ENCODE measurements at places on chromosomes 5 and 9.
A peak's percentile ranks its signal among the peaks of the same experiment; 100 is the strongest.

DNA sequence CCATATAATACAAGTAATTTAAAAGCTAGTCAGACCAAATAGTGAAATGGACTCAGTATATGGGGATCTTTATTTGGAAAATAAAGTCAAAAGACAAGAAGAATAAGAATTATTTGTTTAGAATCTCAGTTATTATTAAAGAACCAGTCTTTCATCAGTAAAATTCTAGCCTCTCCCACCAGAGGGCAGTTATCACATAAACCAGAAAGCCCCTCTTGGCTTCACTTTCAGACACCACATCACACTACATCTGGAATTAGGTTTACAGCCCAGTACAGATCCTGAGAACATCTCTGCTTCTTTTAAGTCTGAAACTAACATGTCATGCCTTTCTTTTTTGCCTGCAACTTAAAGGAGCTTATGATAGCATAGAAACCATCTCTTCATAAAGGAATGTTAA lies 12.2 kb upstream of the HSPB3 start:
- DNase-seq: no peak

GRCh38 chr5:100818340-100818739 lies 84.7 kb downstream of the ST8SIA4 start:
- DNase-seq: no peak

GRCh38 chr9:111272581-111272980 lies 57.4 kb downstream of the OR2K2 start:
- DNase-seq: no peak

DNA sequence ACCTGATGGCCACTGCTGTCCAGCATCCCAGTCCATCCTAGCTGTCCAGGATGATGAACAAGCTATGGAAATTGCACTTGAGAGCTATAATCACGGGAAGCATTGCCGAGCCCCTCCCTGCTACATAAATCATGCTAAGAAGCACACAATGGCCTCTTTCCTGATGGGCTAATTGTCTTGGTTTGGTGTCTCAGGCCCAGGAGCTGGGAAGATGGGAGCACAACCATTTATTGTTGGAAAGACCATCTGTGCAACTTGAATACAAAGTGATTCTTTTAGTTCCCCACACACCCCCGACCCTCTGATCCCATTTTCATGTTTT lies 80.4 kb downstream of the RGS3 start:
- no peak for DNase-seq

DNA sequence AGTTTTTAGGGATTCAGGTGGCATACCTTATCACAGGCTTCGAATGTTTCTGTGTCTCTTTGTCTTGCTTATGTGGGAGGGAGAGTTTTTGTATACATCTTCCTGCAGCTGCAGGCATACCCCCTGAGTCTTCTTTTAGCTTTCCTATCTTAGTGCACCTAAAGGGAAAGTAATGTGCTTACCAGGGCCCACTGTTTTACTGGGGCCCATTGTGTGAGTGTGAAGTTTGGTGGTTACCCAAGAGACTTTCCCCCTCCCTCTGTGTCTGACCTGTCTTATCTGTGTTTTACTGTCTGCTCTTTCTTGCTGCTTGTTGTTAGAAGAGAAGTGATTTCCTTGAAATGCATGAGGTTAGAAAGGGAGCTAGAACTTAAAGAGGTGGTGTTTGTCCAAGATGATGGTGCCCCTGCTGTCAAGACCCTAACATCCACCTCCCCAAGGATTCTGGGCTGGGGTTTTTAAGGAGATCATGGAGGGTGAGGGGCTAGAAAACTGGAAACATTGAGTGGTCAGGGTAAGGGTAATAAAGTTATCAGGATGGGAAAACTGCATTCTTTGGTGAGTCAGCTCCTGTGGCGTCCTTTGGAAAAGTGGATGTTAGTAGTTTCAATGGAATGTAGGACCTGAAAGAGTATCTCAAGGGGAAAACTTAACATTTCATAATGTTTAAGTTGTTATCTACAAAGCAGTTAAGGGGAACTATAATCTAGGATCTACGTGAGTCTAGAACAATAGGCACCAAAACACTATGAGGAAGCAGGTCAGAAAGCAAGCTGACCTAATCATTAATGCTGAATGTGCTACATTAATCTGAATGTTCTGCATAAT lies 583.5 kb upstream of the TUSC1 start:
- no peak for DNase-seq

DNA sequence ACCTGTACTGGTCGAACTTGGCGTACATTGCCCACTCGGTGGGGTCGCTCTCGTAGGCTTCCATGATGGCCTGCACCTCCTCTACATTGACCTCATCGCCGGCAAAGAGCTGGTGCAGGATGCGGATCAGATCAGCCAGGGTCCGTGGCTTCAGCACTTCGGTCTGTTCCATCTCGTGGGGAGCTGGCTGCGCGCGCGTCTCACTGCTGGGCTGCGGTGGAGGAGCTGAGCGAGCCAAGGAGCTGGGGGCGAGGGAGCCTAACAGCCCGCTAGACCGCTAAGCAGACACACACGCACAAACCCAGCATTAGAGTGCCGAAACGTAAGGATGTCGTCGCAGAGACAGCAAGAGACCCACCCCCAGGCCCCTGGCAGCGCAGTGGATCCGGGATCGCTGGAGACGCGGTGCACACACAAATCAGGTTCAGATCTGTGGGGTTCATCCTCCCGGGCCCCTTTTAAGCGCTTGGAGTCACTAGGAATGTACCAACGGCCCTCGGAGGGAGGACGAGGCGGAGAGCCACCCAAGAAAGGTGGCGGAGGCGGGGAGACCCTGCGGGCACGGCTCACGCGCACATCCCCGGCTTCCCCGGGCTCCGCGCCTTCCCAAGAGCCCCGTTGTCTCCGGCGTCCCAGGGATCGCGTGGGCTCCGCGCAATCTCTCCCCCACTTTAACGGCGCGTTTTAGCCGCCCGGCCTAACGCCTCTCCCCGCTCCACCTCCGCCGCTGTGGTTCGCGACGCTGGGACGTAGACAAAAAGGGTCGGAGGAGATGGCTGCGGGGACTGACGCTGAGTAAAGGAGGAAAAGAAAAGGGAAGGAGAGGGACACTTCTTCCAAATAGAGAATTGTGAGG lies at the start of gene CDO1:
CDO1 (minus strand) TSS at position 434 of the 856 bp plus-strand sequence; CDS start at position 172, 262 bp downstream.
- no peak for DNase-seq

GRCh38 chr5:65034813-65035209 lies 266.1 kb downstream of the CWC27 start:
- DNase-seq: no peak

DNA sequence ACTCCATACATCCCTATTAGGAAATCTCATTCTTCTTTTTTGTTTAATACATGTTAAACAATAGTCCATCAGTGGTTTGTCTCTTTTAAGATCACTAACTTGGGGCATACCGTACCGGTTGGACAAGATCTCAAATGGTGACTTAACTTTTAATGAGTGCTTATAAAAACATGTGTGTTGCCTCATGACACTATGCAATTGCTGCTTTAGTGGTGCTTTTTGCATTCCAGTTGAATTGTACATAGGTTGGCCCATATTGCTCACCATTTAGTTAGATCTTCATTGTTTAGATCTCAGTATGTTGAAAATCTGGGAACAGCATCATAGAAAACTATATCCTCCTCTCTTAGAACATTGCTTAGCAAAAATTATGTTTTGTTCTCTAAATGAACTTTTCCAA lies 17.8 kb downstream of the C9orf85 start:
- no peak for DNase-seq

DNA sequence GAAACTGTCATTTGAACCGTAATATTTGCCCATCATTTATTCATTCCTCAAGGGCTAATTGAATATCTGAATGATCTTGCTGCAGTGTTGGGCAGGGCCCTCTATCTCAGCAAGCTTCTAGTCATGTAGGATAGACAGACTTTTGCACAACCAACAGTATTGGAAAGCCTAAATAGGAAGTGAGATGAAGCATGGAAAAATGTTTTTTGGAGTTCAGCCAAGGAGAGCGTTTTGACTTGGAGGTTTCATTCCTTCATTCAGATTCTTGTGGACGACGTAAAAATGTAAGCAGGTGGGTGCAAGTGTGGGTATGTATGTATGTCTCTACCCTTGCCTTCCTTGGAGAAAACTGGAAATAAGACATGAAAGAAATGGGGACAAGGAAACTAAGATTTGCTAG lies 15.5 kb downstream of the DAPK1 start:
- no peak for DNase-seq

DNA sequence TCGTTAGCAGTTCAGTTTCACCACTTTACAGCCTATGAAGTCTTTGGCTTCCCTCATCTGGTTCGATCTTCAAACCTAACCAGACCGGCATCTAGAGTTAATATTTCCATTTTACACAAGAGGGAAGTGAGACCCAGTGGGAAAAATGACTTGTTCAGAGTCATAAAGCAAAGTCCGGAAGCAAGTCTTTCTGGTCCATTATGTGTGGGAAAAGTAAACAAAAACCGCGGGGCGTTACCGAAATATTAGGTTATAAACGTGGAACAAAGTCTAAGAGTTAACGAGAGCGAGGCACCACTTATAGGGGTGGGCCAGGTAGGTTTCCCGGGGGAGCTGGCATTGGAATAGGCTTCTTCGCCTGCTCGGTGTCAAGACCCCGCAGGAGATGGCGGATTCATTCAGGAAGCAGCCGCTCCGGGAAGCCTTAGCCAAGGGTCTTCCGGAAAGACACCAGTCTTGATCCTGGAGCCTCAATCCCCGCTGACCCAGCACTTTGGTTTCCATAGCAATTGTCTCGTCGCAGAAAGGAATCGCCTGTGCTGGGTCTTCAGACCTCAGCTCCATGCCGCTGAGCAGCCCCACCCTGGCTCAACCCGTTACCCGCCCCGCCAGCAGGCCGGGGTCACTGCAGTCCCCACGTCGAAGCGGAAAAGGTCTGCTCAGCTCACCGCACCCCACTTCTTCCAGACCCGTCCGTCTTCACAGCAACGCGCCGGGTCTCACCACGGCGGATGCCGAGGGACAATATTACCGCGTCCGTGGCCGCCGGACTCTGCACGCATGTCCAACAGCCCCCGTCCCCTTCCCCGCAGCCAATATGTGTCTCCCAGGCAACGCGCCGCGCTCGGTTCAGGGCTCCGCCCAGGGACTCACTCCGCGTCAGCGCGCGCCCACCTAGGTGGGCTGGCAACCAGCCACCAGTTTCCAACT lies at the start of gene C5orf52:
C5orf52 (plus strand) TSS at position 872 of the 930 bp plus-strand sequence. CDS start 82 bp downstream, outside the sequence.
- DNase-seq: peak; percentile 15

DNA sequence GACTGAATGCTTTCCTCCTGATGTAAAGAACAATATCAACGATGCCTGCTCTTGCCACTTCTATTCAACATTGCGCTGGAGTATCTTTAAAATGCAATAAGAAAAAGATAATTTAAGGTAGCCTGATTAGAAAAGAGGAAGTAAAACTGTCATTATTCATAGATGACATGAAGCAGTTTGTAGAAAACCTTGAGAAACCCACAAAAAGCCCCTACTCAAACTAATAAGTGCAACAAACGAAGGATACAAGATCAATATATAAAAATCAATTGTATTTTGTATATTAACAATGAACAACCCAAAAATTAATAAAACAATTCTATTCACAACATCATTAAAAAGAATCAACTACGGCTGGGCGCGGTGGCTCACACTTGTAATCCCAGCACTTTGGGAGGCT lies 76.4 kb upstream of the CKMT2 start:
- no peak for DNase-seq

DNA sequence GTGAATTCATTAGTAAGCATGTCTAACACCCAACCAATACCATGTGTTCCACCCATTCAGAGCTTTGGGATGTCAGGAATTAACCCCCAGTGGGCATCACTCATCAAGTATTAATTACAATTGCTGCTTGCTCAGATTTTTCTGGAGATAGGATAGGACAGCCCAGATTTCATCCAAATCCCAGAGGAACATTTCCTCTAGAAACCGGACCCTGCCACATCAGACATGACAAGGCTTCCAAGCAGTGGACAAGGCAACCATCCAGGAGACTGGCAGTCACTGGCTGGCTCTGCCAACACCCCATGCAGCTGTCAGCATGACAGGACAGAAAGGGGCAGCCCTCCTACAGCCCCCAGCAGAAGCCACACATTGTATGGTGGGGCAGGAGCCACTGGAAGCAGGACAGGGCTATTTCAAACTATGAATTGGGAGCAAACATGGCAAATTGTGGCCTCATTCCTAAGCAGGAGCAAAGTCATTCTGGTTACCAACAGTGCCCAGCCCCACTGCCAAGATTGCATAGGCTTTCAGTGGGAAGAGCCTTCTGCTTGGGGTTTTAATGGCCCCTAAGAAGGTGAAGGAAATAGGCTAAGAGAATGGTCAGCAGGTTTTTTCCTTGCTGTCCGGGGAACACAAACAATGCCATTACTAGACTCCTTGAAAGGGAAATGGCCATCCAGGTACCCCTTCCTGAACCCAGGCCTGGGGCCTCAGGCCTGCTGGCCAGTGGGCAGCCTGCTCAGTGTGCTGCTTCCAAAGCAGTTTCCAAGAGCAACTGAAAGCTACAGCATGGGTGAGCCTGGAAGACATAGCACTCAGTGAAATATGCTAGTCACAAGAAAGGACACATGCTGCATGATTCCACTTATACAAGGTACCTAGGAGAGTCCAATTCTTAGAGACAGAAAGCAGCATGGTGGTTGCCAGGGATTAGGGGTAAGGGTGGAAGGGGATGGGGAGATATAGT lies 294.7 kb upstream of the SLC30A5 start:
- DNase-seq: no peak

DNA sequence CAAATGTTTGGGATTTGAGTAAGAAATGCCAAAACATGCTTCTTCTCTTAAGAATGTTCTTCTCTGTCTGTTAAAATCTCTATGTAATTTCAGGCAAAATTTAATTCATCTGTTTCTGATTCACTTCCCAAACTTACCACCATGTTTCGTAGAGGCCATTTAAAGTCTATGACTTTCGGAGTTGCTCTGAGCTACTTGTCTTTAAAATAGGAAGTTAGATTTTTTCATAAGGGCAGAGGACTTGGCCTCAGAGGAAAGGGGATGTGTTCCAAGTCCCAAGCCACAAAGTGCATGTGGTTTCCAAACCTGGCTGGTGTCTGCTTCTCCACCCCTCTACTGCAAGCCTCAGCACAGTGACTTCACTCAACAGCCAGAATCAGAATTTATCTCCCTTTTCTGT lies 111.3 kb upstream of the ADRA1B start:
- no peak for DNase-seq

DNA sequence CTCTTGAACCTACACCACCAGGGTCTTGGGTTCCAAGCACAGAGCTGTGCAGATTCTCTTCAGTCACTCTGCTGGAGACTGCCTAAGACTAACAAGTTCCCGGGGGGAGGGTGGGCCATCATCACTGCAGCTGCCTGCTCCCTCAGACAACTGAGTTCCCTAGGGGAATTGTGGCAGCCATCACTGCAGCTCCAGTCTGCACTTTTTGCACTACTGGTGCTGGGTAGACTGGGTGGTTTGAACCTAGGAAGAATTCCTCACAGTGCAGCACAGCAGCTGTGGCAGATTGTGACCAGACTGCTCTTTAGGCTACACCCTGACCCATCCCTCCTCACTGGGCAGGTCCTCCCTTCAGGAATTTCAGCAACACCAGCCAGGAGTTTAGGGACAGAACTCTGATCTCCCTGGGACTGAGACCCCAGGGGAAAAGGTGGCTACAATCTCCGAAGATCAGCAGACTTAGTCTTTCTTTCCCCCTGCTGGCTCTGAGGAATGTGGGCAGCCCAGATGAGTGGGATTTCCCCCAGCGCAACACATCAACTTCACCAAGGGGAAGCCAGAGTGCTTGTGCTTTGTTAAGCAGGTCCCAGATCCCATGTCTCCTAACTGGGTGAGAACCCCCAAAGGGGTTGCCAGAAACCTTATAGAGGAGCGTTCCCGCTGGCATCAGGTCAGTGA lies 30.9 kb upstream of the RGMB start:
- DNase-seq: no peak

GRCh38 chr9:108477529-108478006 lies 378.2 kb downstream of the ACTL7B start:
- no peak for DNase-seq

GRCh38 chr5:9519537-9519936 lies 26.3 kb downstream of the SEMA5A start:
- DNase-seq: no peak

Data from stimulated activated CD4-positive, alpha-beta T cell treated with anti-CD3 and anti-CD28 coated beads, Interleukin-4, amount 100 ng/mL, for 4 hours (primary cell).